Stimulated activated CD4-positive, alpha-beta T cell treated with anti-CD3 and anti-CD28 coated beads, Interleukin-12 subunit alpha, Interleukin-12 subunit beta, amount 100 ng/mL, for 4 hours (primary cell): ENCODE measurements at places on chromosomes 5 and 9.

DNA sequence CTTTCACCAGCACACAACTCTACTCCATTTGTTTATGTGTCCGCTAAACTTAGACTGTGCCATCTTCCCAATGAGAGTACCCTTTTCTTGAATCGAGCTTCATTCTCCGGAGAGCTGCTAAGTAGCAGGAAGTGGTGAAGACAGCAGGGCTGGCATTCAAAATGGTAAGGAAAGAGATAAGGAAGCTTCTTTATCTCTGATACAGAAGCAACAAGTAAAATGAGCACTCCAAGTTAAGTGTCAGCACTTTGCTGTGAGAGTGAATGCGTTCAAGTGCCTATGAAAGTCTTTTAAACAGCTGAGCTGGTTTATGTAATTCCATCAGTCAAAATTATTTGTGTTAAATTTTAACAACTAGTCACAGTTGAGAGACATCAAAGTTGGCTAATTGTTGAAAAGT lies 386.8 kb upstream of the PTPRD start:
- no peak for DNase-seq

DNA sequence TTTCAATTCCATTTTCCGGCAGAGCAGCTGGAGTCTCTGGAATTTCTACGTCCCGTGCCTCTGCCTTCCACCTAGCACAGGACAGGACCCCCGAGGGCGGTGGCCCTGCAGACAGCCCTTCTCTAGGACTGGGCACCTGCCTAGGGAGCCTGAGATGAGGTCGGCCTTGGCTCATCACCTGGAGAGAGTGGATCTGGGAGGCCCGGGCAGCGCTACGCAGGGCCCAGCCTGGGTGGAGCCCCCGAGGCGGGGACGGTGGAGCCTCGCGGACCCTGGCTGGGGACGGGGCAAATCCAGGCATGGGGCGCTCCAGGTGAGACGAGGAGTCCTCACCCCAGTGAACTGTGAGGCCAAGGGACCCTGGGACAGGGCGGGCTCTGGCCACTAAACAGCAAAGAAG lies 114.5 kb downstream of the MTRR start:
- no peak for DNase-seq

- DNase-seq, result no peak
Observed at GRCh38 chr5:109855056-109855455, 165.3 kb downstream of the MAN2A1 start.

- DNase-seq, result no peak
Observed at GRCh38 chr5:55052383-55052931, 28.4 kb downstream of the GZMK start.

GRCh38 chr9:109452761-109453160 lies 45.3 kb downstream of the PTPN3 start:
- DNase-seq, result no peak

DNA sequence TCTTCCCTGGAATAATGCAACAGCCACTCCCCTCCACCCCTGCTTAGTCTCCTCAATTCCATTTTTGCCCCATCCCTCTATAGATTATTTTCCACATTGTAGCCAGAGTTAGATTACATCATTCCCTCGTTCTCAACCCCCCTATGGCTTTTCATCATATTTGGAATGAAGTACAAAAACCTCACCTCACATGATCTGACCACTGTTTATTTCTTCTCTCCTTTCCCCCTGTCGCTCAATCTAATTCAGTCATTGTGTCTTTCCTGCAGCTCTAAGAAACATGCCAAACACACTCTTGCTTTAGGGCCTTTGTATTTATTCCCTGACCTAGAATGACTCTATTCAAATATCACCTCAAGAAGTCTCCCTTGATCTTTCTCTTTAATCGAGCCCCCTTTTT lies 22.6 kb upstream of the HK3 start:
- no peak for DNase-seq

DNA sequence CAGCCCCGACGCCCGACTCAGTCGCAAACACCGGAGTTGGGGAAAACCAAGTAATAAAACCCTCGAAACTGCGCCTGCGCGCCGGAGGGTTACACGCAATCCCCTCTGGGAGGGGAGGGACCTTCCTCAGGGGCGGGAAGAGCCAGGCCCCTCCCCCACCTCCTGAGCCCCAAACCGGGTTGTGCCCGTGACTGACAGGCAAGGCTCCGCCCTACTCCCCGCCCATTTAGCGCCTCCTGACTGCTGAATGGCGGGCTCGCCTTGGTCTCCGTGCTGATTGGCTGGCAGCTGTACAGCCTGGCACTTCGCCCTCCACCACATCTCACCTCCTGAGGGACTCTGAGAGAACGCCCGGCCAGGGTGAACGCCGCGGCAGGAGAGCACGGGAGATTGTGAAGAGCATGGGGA lies at the start of gene PRDM9:
TSS of gene PRDM9 (plus strand) at position 332 of the 408 bp plus-strand sequence. CDS start 1,425 bp downstream, outside the sequence.
- peak; percentile 3 for DNase-seq

DNA sequence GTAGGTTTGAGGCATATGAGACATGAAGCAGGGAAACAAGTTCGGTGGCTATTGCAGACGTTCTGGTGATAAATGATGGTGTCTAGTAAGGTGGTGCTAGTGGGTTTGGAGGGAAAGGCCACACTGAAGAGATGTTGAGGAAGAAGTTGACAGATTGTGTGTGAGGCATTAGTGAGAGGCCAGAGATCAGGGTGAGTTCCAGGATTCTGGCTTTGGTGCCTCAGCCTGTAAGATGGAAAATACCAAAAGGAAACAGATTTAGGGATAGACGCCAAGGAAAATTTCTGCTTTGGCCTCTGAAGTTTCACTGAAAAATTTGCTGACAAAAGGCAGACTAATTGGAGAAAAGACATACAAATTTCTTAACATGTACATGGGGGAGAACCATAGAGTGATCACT lies 6.4 kb upstream of the PAIP1 start:
- DNase-seq, result no peak

DNA sequence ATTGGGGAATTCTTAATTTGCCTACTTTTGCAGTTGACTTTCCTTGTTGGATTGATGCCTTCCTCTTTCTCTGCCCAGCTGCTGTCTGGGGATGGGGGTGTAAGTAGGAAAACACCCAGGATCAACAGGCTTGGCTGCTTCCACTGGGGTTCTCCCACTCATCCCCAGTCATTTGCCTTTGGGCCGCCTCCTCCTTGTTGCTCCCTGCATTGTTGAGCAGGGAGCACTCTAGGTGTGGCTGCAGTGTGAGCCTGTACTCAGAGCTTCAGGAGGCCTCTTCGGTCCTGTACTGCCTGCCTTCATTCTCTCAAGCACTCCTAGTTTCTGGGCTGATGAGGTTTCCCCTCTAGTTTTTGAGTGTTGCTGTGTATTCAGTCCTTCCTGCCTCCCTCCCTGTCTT lies 12.1 kb downstream of the RHOBTB3 start:
- DNase-seq, result no peak

DNA sequence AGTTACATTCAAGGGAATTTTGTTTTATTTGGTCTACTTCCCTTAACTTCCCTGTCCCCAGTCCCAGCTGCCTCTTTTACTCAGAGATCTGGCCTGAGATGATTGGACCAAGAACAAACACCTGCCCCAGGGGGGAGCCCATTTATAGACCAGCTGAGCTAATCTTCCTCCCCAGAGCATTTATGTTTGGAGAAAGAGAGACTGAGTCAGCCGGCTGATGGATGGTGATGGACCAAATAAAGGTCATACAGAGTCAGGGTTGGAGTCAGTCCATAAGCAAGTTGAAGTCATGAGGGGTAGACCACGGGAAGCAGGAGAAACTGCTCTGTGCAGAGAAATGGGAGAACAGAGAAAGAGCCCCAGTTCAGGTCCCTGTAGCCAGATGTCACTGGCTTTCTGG lies 77.7 kb downstream of the TMEM174 start:
- DNase-seq, result no peak

DNA sequence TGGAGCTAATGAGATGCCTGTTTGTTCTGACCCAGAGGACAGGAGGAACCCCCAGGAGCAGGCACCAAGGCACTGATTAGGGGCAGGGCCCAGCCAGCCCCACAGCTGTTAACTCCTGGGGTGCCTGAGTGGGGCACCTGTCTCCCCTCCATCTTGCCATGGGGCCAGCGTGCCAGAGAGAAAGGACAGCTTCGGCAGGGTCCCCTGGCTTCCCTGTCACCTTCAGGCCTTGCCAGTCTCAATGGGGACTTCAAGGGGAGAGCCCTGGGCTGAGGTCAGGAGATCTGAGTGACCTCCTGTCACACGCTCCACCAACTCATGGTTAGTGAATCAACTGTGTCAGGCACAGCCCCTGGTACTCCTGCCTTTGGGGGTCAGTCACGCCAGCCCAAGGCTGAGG lies 152.7 kb upstream of the MVB12B start:
- no peak for DNase-seq

DNA sequence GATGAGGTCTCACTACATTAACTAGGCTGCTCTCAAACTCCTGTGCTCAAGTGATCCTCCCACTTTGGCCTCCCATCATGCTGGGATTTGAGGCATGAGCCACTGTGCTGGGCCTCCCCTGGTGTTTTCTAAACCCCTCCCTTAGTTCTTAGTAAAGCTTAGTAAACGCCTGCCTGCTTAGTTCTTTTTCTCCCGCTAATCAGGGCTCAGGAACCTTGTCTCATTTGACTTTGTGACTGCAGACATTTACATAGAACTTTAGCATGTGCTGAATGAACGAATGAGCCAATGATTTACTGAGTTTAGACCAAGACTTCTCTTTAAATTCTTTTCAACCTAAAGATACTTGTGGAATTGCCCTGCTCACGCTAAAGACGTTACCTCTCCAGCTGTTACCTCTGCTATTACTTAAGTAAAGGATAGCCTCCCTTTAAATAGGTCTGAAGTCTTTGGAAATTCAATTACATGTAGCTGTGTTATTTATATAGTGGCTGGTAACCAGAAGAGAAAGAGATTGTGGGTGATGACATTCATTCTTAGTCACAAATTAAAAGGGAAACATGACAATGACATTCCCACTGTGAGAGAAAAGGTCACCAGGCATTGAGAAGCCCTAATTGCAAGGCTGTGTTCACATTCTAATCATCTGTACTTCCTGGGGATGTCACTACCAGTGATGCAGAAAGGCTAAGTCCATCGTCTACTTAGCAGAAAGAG lies 18.6 kb upstream of the SUSD1 start:
- DNase-seq, result no peak

DNA sequence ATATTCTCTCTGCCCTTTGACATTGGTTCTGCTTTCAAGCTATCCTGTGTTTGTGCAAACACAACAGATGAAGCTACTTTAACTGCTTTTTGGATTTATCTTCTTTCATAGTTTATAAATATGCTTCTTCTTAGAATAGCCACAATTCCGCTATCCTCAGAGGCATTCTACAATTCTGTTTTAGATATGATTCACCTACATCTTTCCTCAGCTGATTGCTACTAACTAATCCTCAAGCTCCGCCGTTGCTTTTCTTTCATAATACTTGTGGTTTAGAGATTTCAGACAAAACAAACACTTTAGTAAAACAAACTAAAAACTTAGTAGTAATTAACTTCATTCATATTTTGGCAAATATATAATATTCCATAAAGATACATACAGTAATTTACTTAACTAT lies 52.5 kb downstream of the ECPAS start:
- DNase-seq, result no peak

GRCh38 chr9:136545692-136545964 lies 220 bp downstream of the NOTCH1 start:
- DNase-seq, result no peak

DNA sequence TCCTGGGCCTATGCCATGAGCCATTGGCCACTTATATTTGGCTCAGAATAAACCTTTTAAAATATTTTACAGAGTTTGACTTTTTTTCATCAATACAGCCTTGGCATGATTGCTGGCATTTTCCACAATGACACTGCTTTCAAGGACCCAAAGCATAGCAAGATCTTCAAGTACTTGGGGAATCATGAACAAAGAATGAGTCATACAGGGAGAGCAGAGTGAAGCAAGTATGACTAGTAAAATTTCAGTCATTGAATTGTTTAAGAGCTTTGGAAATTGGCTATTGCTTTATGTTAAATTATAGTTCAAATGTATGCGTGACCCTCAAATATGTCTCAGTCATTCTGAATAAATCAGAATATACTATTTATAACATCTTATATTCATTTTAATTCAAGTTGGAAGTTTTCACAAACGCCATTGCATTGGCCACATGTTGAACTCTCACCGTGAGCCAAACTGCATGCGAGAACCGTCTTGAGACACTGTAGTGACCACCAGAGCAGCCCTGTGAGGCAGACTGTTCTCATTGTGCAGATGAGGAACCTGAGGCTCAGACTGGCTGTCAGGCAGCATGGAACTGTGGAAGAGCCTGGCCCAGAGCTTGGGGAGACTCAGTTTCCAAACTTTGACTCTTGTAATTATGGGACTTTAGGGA lies 52.9 kb downstream of the GDNF start:
- DNase-seq, result no peak
